Karpas-422 (cell line): ENCODE measurements at places on chromosomes 2 and 18.

- DNase-seq, result peak; percentile 88
These were observed 451.7 kb upstream of the HS6ST1 start for GRCh38 chr2:128770143-128771085.

- no peak for DNase-seq
These were observed 27.7 kb downstream of the RAB10 start for GRCh38 chr2:26061539-26061938.

- DNase-seq, result no peak
These were observed 203.9 kb upstream of the TANK start for GRCh38 chr2:160956243-160956802.

- no peak for DNase-seq
These were observed 101.8 kb upstream of the NDUFV2 start for GRCh38 chr18:9000733-9001132.
